Left renal cortex interstitium (tissue), 4 donors: ENCODE measurements at places on chromosomes 12 and 14. TPM values are rescaled to one million over a fixed set of nuclear protein-coding genes. Genes with fewer than 3 reads are reported as not detected.

JAG2 gene
- 9.6 TPM for polyA plus RNA-seq

TMEM63C gene
- polyA plus RNA-seq, result 1.0 TPM

TMEM253 gene
- 0.47 TPM for polyA plus RNA-seq

CLEC9A gene
- 0.55 TPM for polyA plus RNA-seq

RFX4 gene
- 0.38 TPM for polyA plus RNA-seq

PELI2 gene
- 32.4 TPM for polyA plus RNA-seq

SYT1 gene
- polyA plus RNA-seq, result 23.1 TPM

DPF3 gene
- polyA plus RNA-seq, result 5.4 TPM

ZFYVE26 gene
- 18.6 TPM for polyA plus RNA-seq

POTEG gene
- polyA plus RNA-seq, result not detected

BCL11B gene
- 1.7 TPM for polyA plus RNA-seq

FGF6 gene
- not detected for polyA plus RNA-seq

PRKCH gene
- polyA plus RNA-seq, result 18.2 TPM

WSCD2 gene
- polyA plus RNA-seq, result 10.0 TPM

CRY1 gene
- 25.3 TPM for polyA plus RNA-seq

IQSEC3 gene
- polyA plus RNA-seq, result 12.4 TPM

CLEC6A gene
- 0.06 TPM for polyA plus RNA-seq

GLIPR1L1 gene
- polyA plus RNA-seq, result 0.52 TPM

PTGDR gene
- 0.52 TPM for polyA plus RNA-seq
